G401 (cell line): ENCODE measurements at places on chromosomes 13 and 19. TPM values are rescaled to one million over a fixed set of nuclear protein-coding genes. Genes with fewer than 3 reads are reported as not detected.

PROZ gene
- total RNA-seq: not detected in 2 replicates

IGFLR1 gene
- 4.0 and 9.3 TPM in 2 replicates for total RNA-seq

CYP4F2 gene
- total RNA-seq: 2.3 and 6.3 TPM in 2 replicates

FGF22 gene
- not detected in 2 replicates for total RNA-seq

FXYD3 gene
- not detected in 2 replicates for total RNA-seq

CEACAM4 gene
- total RNA-seq: not detected in 2 replicates

NUCB1 gene
- 201 and 252 TPM in 2 replicates for total RNA-seq

CNFN gene
- total RNA-seq: 3.9 TPM in 1 of 2 replicates, not detected in the other

ZNF284 gene
- total RNA-seq: 0.25 TPM in 1 of 2 replicates, not detected in the other

CGB8 gene
- not detected in 2 replicates for total RNA-seq

TMEM259 gene
- 131 and 142 TPM in 2 replicates for total RNA-seq

TLE6 gene
- total RNA-seq: 2.7 and 10.4 TPM in 2 replicates

MBD3L3 gene
- 2.6 TPM in 1 of 2 replicates, not detected in the other for total RNA-seq

OR10H1 gene
- not detected in 2 replicates for total RNA-seq

ZNF17 gene
- total RNA-seq: 7.1 and 10.4 TPM in 2 replicates

ZNF154 gene
- total RNA-seq: not detected in 2 replicates

ZNF836 gene
- 0.49 and 3.1 TPM in 2 replicates for total RNA-seq

TGFBR3L gene
- total RNA-seq: not detected in 2 replicates

ZNF234 gene
- 0.03 TPM in 1 of 2 replicates, not detected in the other for total RNA-seq

EMP3 gene
- total RNA-seq: 73.8 and 83.8 TPM in 2 replicates

SIGLEC14 gene
- not detected in 2 replicates for total RNA-seq

PRR12 gene
- total RNA-seq: 0.49 and 3.0 TPM in 2 replicates

HRC gene
- total RNA-seq: 4.6 and 7.2 TPM in 2 replicates

SOX1 gene
- not detected in 2 replicates for total RNA-seq

KLHL1 gene
- not detected in 2 replicates for total RNA-seq

TNFSF9 gene
- 39.0 and 60.2 TPM in 2 replicates for total RNA-seq

ZNF730 gene
- total RNA-seq: 4.3 TPM in 2 replicates

PSG7 gene
- total RNA-seq: 31.0 and 50.0 TPM in 2 replicates

FCGBP gene
- total RNA-seq: 0.55 and 0.61 TPM in 2 replicates

DMKN gene
- 85.4 and 136 TPM in 2 replicates for total RNA-seq
